GM10248 (cell line): ENCODE measurements at places on chromosomes 7 and 10.
A peak's percentile ranks its signal among the peaks of the same experiment; 100 is the strongest.

GRCh38 chr10:100713049-100713858 is 32.1 kb upstream of the PAX2 start:
- DNase-seq = no peak

DNA sequence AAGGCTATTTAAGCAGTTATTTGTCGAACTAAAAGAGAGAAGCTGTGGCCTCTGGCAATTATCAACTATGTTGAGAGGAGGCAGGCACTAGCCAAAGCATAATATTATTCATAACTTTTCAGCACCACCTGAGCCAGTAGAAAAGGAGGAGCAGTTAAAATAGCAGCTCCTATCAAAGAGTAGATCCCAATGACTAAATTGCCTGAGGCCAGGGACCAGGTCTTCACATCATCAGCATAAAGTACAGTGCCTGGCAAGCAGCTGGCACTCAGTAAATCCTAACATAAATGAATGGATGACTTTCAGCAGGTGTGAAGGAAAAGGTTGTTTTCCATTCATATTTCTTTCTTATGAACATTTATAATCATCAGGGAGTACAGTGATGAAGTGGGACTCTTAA is 309.0 kb upstream of the IMMP2L start:
- no peak for DNase-seq

DNA sequence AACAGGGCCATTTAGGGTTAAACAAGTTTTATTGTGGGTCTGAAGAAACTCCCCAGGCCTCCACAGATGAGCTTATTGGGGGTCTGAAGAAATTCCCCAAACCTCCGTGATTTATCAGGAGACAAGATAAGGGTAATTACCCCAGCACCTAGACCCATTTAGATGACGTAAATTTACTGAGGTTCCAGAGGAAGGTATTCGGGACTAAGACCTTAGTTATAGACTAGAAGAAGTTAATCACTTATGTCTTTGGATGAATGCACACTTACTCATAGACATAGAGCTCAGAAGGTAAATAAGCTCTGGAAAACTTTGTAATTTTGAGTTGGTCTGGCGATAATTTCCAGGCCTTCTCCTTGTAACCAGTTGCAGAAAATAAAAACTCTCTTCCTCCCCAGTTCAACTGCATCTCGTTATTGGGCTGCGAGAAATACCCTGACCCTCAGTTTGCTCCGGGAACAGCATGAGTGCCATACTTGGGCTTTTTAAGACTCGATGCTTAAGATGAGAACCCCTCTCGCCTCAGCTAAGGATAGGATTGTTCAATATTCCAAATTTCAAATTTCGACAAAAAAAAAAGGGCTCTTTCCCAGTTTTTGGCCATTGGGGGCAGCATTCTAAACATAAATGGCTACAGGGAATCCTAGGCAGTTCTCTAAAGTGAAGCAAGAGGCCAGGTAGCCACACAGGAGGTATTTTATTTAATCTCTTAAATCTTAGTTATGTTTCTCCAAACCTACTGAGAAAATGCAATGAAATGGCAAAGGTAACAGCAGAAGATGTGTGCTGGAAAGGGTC is 74.7 kb upstream of the PFKP start:
- no peak for DNase-seq

DNA sequence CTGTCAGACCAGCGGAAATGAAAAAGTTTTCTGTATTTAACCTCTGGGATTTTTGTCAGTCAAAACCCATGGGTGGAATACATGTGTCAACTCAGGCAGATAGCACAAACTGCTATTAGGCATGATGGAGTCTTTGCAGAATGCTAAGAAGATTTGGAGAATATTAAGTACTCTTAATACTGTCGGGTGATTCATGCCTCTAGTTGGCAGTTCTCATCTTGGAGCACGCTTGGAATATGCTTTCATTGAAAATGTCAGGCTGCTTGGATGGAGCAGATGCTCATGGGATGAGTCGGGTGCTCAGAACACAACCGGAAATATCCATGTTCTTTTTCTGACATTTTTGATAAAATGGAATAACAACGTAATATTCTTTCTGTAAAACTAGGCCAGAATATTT is 27.6 kb upstream of the PRKG1 start:
- no peak for DNase-seq

DNA sequence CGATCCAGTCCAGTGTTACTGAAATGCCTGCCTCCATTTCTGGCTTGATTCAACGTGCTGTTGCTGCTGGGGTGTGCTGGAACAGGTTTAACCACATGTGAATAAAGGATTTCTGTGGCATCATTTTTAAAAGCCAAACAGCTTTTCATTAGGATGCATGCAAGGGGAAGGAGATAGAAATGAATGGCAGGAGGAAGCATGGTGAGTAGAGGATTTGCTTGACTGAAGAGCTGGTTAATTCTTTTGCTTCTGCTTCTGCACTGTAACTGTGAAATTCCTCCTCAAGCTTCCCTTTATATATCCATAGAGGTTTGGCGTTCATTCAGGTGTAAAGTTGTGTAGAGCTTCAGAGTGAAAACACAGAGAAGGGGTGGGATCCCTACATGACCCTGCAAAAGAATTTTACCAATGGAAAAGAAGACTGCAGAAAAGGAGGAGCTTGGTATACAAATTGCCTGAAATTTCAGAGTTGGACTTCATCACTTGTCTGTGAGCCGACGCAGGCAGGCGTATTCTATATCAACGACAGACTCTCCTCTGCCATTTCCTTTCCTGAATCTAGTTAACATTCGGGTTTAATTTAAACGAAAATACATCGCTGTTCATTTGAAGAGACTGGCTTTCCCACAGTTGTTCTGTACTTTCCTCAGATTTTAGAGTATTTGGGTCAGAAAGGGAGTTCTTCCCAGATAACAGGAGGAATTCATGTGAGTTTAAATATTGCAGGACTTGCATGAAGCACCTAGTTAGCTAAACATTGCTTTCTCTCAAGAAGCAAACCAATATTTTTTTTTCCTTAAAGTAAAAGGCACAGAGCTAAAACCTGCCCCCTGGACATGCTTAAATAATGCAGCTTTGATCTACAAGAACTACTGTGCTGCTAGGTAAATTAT is at the start of gene SOSTDC1:
Gene SOSTDC1 (minus strand): TSS at position 270 of the 893 bp plus-strand sequence. CDS start 70 bp downstream, at position 200.
- DNase-seq = no peak

DNA sequence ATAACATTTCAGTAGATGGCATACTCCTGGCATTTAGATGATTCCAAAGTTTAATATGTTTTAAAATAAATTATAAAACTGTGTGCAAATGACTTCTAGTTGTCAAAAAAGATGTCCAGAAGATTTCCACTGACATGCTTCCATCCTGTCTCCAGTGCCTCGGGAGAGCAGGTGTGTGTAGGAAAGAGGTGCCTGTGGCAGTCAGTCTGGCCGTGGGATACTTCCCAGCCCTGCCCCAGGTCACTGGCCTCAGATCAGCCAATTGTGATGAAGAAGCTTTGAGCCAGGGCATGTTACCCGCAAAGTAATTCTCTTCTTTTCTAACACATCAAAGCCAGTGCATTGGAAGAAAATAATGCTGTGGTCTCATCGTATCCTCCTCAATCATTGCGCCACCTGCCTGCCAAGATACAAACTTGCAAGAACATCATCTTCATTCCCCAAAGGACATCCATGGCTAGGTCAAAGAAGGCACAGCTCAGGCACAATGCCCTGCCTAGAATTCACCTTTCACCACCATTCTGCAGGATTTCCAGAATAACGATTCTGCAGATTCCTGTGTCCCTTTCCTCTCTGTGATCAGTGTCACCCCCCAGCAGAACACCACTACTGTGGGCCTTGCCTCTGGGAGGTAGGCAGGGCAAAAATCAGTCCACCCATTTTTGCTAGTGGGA is 6.3 kb upstream of the KCNMA1 start:
- DNase-seq = no peak

DNA sequence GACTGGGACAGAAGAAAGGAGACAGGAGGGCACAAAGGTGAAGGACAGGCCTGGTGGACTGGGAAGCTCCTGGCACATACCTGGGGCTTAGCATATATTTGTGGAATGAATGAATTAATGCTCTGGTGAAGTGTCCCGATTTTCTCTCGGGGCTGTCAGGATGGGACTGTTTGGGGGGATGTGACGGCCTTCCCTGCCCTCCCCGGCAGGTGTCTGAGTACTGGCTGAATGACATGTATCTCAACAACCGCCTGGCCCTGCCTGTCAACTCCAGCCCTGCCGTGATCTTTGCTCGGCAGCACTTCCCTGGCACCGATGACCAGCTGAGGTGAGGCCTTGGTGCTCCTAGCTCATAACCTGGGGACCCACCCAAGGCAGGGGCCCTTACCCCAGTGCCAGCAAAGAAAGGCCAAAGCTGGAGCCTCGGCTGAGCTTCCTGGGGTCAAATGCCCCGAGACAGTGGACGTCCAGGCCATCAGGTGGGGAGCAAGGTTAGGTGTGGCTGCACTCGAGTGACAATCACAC is 6.5 kb downstream of the CHAT start:
- DNase-seq = no peak

GRCh38 chr10:125226005-125226404 is 65.6 kb upstream of the CTBP2 start:
- DNase-seq = no peak

- DNase-seq = no peak
Observed at GRCh38 chr7:151426441-151426903, 13.5 kb downstream of the CRYGN start.

GRCh38 chr7:156473476-156474240 is 166.9 kb upstream of the RNF32 start:
- DNase-seq = peak; percentile 66

DNA sequence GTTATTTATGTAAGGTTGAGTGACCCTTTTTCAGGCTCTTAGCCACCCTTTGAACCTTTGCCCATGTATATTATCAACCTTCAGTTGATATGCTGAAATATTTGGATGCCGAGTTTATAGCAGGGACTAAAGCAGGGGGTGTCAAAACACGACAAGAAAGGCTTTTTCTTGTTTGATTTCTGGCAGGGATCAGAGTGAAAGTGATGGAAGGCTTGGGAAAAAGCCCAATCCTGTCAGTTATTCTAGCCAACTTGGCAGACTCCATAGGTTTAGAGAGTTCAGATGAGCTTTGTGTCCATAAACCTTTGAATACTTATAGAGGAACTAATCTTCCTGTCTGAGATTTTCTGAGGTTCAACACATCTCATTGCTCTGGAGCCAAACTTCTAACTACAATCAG is 47.5 kb downstream of the INHBA start:
- no peak for DNase-seq

- DNase-seq = no peak
Observed at GRCh38 chr7:151179287-151179860, 7.7 kb downstream of the ASB10 start.

DNA sequence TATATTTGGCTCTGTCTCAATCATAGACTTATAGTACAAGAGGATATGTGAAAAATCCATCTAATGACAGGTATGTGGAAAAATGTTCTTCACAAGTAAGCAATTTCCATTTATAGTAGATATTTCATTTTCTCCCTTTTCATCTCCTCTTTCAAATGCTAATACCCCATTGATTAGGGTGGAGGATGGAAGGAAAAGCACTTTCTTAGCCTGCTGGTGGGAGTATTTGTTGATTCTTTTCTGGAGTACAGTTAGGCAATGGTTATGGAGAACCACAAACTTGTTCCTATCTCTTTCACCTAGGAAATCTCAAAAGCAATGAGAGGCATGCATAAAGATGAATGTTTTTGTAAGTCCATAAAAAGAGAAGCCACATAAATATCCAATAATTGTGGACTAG is 108.0 kb upstream of the CREB5 start:
- no peak for DNase-seq

DNA sequence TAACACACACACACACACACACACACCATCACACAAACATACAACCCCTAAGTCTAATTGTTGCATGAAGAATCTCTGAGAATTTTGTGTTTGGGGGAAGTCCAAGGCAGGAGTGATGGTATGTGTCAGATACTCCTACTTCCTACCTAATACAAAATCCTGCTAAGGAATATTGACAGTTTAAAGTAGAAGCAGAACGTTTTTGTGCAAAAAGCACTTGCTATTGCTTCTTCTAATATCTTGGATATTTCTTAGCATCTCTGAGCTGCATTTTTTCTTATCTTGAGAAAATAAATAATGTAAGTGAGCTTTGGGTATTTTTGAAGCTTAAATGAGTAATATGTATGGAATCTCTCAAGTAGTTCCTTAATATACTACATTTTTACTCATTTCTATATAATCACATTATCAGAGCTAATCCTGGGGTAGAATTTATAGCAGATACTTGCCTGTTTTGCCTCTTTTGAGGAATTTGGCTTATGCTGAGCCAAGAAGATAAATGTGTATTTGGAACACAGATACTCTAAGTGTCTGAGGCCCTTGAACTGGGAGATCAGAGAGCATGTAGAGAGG is 212.3 kb downstream of the DKK1 start:
- no peak for DNase-seq

GRCh38 chr10:17989908-17990767 is 38.4 kb downstream of the SLC39A12 start:
- DNase-seq = peak; percentile 47

DNA sequence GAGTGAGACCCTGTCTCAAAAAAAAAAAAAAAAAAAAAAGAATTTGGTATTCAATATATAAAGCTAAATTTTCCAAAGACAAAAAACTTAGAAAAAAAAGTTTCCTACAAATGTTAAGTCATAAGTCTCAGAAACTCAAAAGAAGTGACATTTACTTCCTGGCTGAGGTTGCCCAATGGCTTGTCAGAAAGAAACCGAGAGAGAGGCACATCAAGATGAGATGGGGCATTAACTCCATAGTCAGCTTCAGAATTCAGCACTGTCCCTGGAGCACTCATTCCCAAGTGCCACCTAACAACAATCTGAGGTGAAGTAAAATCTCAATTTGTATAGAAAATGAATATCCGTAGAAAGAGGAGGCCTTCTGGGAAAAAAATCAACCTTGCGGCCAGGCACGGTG is 6.8 kb upstream of the SPOCK2 start:
- no peak for DNase-seq

DNA sequence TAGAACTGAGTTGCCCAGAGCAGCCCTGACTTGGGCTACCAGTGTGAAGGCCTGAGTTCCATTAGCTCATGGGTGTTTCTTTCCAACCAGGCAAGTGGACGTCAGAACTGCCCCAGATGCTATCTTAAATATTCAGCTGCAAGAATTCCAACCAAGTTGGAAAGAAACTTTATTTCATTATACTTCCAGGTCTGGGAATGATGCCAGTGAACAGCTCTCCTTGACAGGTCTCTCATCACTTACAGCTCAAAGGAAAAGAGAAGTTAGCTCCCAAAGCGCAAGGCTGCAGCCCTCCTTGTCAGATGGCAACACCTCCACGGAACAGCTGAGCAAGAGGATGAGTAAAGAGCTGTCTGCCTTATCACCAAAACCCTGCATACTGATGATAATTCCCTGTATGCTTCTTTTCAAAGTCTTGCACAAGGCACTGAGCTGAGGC is 255.5 kb upstream of the AOAH start:
- no peak for DNase-seq

- no peak for DNase-seq
Observed at GRCh38 chr7:68785036-68785435, 813.2 kb upstream of the AUTS2 start.

GRCh38 chr10:46218921-46219320 is 67.9 kb upstream of the ANTXRL start:
- DNase-seq = peak; percentile 20

- no peak for DNase-seq
Observed at GRCh38 chr10:117731121-117731791, 188.7 kb downstream of the EMX2 start.

DNA sequence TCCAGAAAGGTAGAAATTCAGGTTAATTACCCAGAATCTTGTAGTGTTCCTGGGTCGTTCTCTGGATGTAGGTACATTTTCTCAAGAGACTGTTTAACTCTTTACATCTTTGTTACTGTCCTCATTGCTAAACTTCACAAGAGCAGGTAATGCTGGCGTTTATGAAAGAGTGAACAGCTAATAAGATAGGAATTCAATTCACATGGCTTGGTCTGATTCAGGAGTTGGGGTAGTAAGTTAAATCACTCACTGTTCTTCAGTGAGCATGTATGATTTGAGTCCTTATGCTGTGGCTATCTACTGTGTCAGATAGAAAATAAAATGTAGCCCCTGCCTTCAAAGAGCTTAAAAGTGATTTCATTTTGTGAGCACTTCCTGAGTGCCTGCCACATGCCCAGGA is 480.0 kb downstream of the LRMDA start:
- no peak for DNase-seq
